Neural crest cell (in vitro differentiated cells): ENCODE measurements at places on chromosomes 5 and 9.

GRCh38 chr9:112142420-112142819, 32.7 kb downstream of the SUSD1 start:
- no peak for DNase-seq

- DNase-seq: no peak
Measured at GRCh38 chr5:16548115-16548514, 68.7 kb downstream of the RETREG1 start.

DNA sequence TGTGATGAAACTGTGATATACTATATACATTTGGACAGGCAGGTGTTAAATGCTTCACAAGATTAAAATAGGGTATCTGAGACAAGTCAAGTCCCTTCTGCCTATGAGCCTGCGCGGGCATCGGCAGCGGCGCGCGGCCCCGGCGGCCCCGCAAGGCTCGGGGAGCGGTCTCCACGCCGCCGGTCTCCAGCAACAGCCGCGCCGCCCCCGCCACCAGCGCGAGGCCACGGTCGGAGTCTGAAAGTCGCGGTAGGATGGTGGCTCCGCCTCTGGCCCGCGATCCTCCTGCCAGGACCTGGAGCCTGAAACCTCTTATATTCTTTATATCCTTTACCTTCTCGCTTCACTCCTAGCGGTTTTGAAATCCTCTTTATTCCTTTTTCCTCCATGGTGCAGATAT, 99.4 kb downstream of the INSL6 start:
- DNase-seq: no peak

GRCh38 chr5:82730913-82731312, 346.3 kb downstream of the TMEM167A start:
- DNase-seq: no peak

GRCh38 chr5:174617910-174618309, 106.5 kb upstream of the MSX2 start:
- DNase-seq: no peak
